ENCODE measurements at places on chromosomes 16 and 17.

- DNase-seq, result no peak
Observed at GRCh38 chr17:64291268-64291851, 28.3 kb upstream of the TEX2 start.

- no peak for DNase-seq
Observed at GRCh38 chr17:10622617-10623485, 34.3 kb downstream of the MYH3 start.

- DNase-seq, result no peak
Observed at GRCh38 chr17:78853926-78854394, 13.3 kb upstream of the USP36 start.

DNA sequence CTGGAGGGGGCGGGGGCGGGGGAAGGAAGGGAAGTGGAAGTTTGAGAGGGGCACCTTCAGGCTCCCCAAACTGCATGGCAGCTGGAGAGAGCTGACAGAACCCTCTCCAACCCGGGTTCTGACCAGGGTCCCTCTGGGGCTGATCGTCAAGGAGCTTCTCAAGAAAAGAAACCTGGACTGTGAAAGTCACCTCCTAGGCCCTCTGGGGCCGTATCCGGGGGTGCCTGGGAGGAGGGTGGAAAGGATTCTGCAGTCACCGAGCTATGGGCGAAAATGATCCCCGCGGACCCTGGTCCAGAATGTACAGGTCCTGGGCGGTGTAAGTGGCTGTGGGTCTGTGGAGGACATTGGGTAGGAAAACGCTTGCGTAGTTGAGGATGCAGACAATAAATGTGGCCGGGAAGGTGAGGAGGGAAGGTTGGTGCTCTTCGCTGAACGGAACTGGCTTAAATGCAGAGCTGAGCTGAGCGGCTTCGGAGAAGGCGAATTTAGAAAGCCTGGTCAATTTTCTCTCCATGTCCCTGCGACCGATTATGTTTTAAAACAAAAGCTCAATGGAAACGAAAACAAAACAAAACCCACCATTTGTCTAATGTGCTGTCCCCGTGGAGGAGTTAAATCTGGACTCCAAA, 3.6 kb upstream of the LHX1 start:
- DNase-seq, result no peak

DNA sequence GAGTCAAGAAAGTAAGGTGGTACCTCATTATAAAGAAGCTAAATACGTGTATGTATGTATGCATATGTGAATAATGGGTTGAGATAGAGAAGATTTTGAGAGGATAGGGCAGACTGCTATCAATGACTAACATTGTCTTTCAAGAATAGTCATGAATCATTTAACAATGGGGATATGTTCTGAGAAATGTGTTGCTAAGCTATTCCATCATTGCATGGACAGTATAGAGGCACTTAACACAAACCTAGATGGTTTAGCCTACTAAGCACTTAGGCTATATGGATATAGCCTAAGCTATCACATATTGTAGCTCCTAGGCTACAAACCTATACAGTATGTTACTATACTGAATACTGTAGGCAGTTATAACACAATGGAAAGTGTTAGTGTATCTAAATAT, 45.2 kb downstream of the TBC1D26 start:
- DNase-seq, result no peak

DNA sequence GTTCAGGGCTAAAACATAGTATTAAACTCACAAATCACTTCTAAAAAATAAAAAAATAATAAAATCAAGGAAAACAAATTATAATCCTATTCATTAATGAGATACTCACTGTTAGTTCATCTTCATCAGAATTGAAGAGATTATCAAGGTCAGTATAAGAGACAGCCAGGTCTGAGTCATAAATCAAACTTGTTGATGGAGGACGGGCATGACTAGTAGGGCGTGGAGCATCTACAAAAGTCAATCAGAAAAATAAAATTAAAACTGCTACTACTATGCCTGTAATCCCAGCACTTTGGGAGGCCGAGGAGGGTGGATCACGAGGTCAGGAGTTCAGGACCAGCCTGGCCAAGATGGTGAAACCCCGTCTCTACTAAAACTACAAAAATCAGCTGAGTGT, 59.1 kb upstream of the INTS2 start:
- no peak for DNase-seq
